Naive thymus-derived CD8-positive, alpha-beta T cell (primary cell): ENCODE measurements at places on chromosomes 5 and 9.

DNA sequence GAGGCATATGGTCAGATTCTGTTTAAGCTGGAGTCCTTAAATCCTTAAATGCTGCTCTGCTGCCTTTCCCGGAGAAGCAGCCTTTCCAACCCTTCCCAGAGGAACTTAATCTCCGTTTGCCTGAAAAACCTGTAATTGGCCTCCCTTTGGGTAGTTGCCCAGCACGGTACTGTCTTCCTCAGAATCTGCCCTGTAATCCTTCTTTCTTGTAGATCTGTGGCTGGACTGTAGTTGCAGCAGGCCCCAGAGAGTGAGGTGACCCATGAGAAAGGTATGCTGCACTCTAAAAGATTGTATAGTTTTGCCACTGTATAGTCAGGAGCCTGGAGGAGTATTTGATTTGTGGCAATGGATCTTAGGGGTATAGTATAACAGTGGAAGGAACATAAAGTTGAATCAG, 11.7 kb downstream of the SPIN1 start:
- DNase-seq = no peak

- DNase-seq = no peak
These were observed 6.7 kb upstream of the SPATA31D1 start for GRCh38 chr9:81981883-81982282.

DNA sequence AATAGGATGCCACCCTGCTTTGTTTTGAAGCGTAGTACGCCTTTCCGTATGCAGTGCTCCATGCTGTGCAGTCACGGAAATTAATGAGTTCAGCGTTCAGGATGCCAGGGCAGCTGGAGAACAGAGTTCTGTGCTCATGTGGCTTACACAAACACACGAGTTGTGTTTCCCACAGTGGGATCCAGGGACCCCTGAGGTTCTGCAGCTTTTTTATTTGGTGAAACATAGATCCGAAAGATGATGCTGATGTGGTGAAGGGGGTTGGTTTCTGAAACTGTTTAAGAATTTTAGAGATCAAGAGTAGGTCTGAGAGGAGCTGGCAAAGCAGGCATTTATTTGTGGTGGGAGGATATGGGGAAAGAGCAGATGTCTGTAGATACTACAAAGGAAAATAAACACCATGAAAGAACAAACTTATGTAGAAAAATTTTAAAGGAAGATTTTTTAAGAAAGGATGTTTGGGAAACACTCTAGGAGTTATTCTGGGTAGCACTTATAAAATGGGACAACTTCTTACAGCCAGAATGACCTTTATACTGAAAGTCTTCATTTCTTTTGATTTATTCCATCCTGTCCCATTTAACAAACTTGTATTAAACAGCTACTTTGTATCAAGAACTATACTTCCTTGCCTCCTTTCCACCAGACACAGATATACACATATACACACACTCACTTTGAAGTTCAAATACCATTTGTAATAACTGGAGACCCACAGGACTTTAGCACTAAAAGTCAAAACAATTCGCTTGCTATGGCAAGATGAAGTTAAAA, 52.7 kb downstream of the ITGA1 start:
- no peak for DNase-seq

DNA sequence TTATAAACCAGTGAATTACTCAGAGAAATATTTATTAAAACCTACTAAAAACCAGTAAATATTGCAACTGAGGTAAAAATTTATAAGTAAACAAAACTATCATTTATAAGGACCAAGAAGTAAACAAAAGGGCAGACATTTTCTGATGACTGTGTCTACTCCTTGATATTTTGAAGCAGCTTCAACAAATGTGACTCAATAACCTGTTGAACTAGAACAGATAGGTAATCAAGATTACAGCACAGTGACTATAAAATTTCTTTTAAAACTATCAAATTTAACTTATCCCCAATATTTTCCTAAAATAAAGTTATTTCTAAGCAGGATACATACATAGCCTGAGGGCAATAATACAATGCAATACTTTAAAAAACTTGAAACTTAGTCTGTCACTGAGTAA, 12.8 kb downstream of the ANKRA2 start:
- no peak for DNase-seq

DNA sequence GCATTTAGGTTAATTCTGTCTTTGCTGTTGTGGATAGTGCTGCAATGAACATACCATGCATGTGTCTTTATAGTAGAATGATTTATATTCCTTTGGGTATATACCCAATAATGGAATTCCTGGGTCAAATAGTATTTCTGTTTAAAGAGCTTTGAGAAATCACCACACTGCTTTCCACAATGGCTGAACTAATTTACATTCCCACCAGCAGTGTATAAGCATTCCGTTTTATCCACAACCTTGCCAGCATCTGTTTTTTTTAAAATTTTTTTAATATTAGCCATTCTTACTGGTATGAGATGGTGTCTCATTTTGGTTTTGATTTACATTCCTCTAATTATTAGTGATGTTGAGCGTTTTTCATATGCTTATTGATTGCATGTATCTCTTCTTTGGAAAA, 15.5 kb upstream of the TARS1 start:
- no peak for DNase-seq

GRCh38 chr5:1516615-1517601, 6.9 kb downstream of the LPCAT1 start:
- DNase-seq = no peak

DNA sequence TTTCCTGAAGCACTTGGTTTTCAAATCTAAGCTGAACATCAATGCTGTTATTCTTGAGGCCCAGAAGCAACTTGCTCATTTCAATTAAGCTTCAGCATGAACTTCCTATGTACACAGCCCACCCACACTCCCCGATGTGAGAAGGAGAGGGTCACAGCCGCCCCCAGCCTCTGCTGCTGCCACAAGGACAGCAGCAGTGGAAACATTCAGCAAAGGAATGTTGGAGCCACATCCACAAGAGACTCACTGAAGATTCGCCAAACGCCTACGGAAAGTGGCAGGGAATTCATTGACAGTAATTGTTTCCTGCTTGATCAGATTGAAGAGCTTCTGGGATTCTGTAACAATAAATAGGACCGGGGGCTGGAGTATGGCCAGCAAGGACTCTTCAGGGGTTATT, 2.9 kb downstream of the TGFBI start:
- DNase-seq = no peak

DNA sequence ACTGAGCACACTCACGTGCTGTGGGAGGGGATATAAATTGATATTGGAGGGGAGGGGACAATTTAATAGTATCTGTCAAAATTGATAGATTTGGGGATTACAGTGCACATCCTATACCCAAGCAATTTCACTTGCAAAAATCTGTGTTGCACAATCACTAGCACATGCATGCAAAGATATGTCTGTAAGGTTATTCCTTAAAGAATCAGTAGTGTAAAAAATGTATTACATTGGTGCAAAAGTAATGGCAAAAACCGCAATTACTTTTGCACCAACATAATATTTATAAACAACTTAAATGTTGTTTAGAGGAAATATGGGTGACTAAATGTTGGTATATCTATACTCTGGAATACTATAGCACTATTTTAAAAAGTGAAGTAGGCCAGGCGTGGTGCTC, 108.7 kb downstream of the LHX2 start:
- no peak for DNase-seq

- no peak for DNase-seq
These were observed 4.8 kb downstream of the CWC27 start for GRCh38 chr5:64773533-64773932.

DNA sequence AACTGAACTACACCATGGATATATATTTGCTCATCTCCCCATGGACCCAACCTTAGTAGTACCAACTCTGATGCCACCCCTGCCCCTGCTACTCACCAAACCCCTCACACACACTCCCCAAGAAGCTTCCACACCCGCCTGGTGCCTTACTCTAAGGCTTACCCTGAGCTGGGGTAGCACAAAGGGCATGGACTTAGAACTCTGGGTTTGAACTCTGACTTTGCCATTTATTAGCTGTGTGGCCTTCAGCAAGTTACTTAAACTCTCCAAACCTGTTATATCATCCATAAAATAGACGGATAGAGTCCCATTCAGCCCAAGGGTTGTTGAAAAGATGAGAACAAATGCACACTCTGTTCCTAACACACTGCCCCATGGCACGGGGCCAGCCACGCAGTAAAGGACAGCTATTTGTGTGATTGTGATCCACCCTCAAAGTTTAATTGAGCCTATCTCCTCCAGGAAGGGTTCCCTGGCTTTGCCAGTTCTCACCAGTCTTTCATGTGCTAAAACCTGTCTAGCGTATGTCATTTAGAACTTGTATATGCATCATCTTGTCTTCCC, 111.0 kb downstream of the KLHL3 start:
- no peak for DNase-seq

- DNase-seq = no peak
These were observed 23.9 kb downstream of the RIC1 start for GRCh38 chr9:5652821-5653220.

GRCh38 chr9:114078021-114078780, at the start of gene AMBP:
Gene AMBP, minus strand, starts transcription at chr9:114078300. Its CDS starts 91 bp downstream, at chr9:114078209.
- DNase-seq = no peak

GRCh38 chr5:55897905-55898304, 46.7 kb downstream of the IL31RA start:
- no peak for DNase-seq

DNA sequence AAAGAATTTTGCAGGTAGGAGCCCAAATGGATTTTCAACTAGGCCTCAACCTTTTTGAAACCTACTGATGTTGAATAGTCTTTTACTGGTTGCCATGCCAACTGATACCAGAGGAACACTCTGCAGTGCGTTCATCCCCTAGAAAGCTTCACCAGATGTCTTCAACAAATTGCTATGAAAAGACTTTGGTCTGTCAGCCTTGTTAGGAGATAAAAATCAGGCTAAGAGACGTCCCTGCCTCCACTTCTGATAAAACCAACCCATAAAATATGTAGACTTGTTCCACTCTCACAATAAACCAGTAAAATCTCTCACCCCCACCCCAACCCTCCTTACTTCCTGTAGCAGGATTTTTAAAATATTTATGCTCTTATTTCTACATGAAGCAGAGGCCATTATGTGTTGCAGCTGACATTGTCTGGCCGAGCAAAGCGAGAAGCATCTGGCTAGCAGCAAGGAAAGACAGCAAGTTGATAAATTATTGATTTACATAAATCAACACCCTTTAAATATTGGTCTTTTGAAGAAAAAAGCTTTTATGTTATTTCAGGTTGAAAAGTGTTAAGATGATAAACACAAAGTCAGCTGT, 428.7 kb downstream of the ISL1 start:
- no peak for DNase-seq

DNA sequence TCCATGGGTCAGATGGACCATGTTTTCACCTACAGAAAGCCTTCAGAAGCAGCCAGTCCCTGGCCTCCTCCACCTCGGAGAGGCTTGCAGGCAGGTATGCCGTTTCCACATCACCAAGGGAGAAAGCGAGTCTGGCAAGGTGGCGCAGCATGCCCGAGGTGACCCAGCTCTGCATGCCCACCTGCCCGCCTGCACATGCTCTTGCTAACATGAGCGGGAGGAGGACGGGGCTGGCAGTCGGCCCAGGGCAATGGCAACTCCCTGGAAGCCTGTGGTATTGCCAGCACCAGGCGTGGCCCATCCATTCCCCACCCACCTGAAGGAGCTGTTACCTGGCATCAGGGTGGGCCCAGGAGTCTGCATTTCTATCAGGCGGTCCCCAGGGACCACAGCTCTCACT, 3.3 kb upstream of the NINJ1 start:
- DNase-seq = no peak

DNA sequence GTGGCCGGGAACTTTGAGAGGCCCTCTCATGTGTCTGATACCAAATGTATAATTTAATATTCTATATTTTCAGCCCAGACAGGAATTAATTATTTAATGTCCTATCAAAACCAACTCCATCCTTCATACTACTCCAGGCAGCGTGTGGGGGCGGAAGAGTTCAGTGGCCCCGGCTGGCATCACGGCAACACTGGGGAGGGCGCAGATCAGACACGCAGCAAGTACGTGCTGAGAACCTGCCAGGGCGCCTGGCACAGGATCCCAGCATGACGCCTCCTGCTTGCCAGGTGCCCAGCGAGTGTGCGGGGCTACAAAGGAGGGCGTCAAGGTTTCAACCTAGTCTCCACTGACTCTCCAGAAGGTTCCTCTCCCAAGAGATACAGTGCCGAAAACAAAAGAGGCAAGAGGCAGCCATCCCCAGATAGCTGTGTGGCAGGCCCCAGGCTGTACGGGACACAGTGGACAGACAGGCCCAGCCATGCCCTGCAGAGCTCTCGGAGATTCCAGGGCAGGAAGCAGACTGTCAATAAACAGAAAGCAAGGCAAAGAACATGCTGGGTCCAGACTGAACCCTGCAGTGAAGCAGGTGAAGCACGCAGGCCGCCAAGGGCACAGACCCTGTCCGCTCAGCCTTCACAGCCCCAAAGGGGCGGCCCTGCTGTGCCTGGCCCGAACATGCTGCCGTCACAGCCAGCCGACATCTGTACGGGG, 110.3 kb downstream of the VAV2 start:
- DNase-seq = no peak

GRCh38 chr9:90807006-90807405, 5.4 kb downstream of the SYK start:
- no peak for DNase-seq

GRCh38 chr5:80698369-80698768, 43.6 kb upstream of the DHFR start:
- DNase-seq = no peak

- DNase-seq = no peak
These were observed 7.2 kb downstream of the MACROH2A1 start for GRCh38 chr5:135391869-135392255.

DNA sequence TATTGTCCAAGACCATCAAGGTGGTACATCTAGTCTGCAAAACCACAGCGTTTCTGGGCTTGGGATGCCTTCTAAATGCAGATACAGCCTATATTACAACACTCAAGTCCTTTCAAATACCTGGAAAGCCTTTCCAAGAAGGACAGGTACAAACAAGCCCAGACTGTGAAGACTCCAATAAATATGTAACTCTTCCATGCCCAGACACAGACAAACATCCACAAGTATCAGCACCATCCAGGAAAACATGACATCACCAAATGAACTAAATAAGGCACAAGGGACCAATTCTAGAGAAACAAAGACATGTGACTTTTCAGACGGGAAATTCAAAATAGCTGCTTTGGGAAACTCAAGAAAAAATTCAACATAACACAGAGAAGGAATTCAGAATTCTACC, 152.7 kb upstream of the POC5 start:
- DNase-seq = no peak

DNA sequence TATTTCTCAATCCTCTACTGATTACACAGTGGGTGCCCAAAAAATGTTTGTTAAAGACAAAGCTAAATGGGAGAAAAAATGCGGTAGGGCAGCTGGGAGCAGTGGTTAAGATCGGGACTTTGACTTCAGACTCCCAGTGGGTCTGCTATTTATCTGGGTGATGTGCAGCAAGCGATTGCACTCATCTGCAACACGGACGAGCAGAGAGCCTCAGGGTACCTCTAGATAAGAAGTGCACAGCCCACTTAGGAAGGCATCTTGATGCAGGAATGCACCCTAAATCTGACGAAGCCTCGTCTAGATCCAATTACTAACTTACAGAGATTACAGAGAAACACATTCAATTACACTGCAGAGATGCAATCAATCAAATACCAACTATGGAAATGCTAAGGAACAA, 4.0 kb downstream of the MAPK9 start:
- DNase-seq = no peak
